ENCODE measurements at places on chromosomes 3 and 15.

- no peak for DNase-seq
These were observed 290.1 kb downstream of the MFSD1 start for GRCh38 chr3:159091936-159092335.

- DNase-seq, result no peak
These were observed 2.0 kb upstream of the CILP start for GRCh38 chr15:65213241-65213640.

GRCh38 chr15:92462424-92463125 lies 68.9 kb downstream of the ST8SIA2 start:
- no peak for DNase-seq

GRCh38 chr3:50609763-50610085 lies 1.9 kb downstream of the CISH start:
- DNase-seq, result no peak

DNA sequence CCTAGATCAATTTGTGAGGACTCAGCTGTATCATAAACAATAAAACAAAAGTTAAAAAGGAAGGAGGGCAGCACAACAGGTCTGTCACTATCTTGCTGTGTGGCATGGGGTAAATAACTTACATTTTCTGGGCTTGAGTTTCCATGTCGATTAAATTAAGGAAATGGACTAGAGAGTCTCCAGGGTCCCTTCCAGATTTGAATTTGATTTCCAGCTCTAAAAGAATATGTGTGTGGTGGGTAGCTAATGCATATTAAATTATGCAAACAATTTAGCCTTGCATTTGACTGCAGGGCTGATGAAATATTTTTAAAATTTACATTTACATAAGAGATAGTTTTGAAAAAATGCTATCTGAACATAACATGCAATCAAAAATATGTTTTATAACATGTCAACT lies 447.7 kb downstream of the FGF12 start:
- DNase-seq, result no peak

DNA sequence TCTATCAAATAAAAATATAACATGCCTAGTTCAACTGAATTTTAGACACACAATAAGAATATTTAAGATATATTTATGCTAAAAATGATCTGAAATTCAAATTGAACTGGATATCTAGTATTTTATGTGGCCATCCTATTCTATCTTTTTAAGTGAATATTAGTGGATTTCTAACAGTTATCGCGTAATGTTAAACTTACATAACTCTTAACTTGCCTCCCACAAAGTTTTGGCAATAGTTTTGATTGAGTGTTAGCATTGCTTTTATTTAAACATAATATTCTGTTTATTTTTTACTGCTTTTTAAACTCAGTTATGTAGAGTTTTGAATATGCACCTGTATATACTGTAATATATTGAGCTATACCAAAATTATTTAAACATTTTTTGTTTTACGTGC lies 1279.5 kb downstream of the OTOL1 start:
- DNase-seq, result no peak

DNA sequence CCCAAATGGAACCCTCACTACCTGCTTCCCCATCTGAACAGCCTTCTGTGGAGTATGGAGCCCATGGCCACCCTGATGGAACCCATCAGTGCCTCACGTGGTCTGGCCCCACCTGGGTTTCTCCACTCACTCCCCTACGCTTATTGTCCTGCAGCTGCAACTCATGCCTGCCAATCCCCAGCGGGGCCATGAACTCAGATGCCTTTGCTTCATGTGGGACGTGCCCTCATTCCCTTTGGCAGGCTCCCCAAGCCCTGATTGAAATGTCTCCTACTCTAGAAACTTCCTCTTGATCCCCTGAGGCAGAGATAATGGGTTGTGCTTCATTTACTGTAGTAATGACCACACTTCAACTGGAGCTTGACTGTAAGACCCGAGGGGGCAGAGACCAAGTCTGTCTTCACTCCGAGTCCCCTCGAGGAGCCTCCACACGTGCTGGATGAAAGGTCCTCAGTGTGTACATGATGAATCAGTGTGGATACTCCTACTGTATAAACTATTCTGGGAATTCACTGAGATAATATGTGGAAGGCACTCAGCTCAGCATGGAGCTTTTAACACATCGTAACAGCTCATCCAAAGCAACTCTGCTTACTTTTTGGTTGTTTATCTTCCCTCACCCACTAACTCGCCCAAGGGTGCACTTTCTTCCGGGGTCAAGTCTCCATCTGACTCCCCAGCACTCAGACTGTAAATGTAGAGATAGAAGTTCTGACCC lies 232.8 kb upstream of the BHLHE40 start:
- no peak for DNase-seq

DNA sequence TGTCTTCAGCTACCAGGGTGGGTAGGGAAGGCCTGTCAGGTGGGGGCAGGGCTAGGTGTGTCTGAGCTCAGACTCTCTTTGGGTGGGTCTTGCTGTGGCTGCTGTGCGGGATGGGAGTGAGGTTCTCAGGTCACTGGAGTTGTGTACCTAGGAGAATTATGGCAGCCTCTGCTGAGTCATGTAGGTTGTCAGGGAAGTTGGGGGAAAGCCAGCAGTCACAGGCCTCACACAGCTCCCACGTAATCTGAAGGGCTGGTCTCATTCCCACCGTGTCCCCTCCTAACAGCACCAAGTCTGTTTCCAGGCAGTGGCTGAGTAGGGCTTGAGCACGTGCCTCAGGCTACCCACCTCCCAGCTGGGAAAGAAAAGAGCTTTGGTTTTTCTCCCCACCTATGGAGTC lies 67.0 kb downstream of the CHCHD4 start:
- DNase-seq, result no peak

GRCh38 chr15:69067296-69067695 lies 52.8 kb downstream of the NOX5 start:
- no peak for DNase-seq

DNA sequence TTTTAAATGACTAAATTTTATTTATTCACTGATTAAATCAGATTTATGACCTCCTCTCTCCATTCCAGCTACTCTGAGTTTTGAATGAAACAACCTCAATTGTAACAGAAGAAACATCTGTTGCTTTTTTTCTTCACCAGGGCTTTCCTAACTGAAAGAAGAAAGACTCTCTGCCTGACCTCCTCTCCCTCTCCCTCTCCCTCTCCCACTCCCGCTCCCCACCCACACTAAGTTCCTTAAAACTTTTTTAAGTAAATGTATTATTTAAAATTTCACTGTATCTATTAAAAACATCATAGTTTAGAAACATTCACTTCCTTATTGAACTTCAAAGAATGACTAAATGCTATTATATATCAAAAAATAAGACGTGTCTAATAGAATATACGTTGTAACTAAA lies 122.0 kb downstream of the TFDP2 start:
- DNase-seq, result no peak

GRCh38 chr15:38508647-38509046 lies 54.7 kb downstream of the FAM98B start:
- DNase-seq, result no peak

GRCh38 chr3:184773283-184774186 lies 38.4 kb upstream of the VPS8 start:
- no peak for DNase-seq

GRCh38 chr3:111903067-111903511 lies 44.0 kb downstream of the PHLDB2 start:
- DNase-seq, result no peak

GRCh38 chr3:152399374-152399773 lies 130.6 kb downstream of the MBNL1 start:
- DNase-seq, result no peak

- no peak for DNase-seq
These were observed 126.7 kb downstream of the MYLK start for GRCh38 chr3:123757281-123757940.

- DNase-seq, result no peak
These were observed 60.0 kb downstream of the RPL22L1 start for GRCh38 chr3:170809975-170810357.

DNA sequence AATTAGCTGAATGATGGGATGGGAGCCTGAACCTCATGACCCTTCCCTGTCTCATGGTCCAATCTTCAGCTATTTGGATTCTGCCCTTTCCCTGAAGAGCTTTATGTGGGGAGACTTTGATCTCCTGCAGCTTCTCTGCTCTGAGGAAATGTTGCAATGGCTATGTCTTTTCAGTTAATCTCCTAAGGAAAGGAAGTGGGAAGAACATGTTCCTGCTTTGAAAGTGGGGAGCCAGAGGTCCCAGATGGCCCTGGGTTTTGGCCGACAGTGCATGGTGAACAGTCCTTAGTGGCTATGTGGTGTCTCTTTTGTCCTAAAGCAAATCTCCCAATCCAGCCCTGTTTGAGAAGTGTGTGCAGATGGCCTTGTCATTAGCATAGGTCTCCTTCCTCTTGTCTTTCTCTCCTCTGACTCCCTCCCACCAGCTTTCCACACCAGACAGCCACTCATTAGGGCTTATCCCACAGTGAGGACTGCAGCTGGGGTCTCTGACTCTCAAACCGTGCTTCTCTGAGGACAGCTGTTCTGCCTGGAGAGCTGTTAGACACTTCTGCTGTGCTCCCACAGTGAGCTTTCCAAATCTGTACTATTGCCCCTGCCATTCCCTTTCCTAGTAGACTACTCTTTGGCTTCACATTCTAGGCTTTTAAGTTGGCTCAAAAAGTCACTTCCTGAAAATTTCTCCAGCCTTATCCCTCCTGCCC lies 365.8 kb upstream of the UMPS start:
- no peak for DNase-seq

DNA sequence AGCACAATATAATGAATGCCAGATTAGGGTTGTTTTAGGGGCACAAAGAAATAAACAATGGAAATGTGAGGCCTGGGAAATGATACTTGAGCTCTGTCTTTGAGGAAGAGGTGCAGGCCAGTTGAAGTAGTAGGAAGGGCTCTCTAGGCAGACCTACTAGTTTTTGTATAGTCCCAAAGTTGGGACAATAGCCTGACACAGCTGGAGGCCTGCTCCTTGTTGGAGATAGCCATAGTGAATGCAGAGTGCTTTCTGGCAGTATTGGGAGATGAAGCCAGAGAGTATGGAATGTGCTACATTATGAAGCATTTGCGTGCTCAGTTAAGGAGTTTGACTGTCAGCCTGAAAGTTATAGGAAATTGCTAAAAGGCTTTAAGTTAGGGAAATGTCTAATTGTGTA lies 251.2 kb upstream of the ZPLD1 start:
- no peak for DNase-seq

DNA sequence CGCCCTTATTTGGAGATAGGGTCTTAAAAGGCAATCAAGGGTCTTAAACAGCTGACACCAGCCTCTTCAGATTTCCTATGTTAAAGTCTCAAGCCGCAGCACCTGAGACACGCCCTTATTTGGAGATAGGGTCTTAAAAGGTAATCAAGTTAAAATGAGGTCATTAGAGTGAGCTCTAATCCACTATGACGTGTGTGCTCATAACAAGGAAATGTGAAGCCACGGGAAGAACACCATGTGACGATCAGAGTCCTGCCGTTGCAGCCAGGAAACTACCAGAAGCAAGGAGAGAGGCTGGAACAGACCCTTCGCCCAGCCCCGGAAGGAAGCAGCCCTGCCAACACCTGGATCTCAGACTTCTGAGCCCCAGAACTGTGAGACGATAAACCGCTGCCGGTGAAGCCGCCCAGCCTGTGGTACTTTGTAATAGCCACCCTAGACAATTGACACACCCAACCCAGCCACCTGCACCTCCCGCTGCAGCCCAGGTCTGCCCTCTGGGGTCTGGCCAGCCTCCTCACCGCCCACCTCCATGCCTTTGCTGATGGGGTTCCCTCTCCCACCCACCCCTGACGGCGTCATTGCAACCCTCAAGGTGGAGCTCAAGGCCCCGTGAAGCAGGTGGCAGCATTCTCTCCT lies 137.9 kb downstream of the MEGF11 start:
- DNase-seq, result no peak

DNA sequence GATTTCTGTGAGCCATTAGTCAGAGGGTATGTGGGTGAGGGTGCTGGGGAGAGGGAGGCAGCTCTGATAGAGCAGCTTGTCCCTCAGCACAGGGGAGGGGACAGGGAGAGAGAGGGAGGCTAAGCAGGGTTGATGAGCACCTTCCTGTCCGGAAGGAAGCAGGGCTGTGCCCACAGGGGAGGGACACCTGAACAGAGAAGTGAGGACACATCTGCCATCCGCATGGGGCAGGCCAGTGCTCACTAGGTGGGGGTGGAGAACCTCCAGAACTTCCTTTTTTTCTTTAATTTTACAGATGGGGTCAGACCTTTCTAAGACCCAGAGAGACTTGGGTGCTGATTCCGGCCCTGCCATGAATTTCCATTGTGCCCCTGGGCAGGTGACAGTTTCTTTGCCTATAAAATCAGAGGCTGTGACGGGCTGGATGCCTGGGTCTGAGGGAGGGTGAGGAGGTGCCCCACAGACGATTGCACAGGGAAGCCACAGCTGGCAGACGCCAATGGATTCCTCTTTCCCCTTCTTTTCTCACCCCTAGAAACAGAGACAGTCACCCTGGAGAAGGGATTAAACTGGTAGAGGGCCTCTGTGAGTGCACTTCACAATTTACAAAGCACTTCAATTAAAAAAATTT lies 4.1 kb upstream of the TGM5 start:
- no peak for DNase-seq
